ENCODE measurements at places on chromosomes 5 and 9.
A peak's percentile ranks its signal among the peaks of the same experiment; 100 is the strongest.

GRCh38 chr9:96413302-96414221 is 4.6 kb downstream of the ZNF367 start:
- no peak for DNase-seq

GRCh38 chr9:133553973-133554713 is 19.6 kb downstream of the ADAMTSL2 start:
- no peak for DNase-seq

DNA sequence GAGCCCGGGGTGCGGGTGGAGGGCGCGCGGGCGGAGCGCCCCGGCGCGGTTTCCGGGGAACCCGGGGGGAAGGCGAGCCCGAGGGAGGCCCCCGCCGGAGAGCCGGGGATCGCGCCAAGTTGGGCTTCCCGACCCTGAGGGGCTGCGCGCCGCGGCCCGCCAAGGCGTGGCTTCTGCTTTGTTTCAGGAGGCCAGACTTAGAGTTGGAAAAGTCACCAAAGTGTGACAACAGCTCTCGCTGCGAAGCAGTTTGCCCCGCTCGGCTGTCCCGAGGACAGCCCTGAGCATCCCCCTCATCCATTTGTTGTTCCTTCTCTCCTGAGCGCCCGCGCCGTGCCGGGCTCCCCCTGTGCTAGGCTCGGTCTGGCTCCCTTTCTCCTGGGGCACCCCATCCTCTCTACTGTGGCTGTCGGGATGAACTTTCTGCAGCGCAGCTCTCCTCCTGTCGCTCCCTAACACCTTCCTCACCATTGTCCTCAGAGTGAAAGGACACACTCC is 410 bp downstream of the GLIPR2 start:
- DNase-seq, result peak; percentile 14

DNA sequence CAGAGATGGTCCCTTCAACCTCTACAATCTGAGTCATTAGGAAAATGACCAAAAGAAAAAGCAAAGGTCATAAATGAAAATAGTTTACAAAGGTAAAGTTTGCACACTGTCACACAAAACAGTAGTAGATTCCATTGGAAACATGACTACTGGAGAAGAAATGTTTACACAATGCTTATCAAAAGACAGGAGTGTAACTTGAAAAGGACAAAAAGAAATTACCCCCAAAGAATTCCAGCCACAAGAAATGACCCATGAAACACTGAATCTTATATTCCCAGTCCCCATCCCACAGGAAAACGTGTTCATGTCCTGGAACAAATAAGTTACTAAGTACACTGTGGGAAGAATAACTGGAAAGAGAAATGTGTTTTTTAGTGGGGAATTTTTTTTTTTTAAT is 385.1 kb downstream of the SEMA5A start:
- DNase-seq, result no peak

- DNase-seq, result no peak
Observed at GRCh38 chr5:171598641-171599152, 179.2 kb downstream of the FGF18 start.

- no peak for DNase-seq
Observed at GRCh38 chr5:136034984-136035383, 6.2 kb downstream of the TGFBI start.

GRCh38 chr5:68673823-68674180 is 420.0 kb upstream of the SLC30A5 start:
- no peak for DNase-seq

DNA sequence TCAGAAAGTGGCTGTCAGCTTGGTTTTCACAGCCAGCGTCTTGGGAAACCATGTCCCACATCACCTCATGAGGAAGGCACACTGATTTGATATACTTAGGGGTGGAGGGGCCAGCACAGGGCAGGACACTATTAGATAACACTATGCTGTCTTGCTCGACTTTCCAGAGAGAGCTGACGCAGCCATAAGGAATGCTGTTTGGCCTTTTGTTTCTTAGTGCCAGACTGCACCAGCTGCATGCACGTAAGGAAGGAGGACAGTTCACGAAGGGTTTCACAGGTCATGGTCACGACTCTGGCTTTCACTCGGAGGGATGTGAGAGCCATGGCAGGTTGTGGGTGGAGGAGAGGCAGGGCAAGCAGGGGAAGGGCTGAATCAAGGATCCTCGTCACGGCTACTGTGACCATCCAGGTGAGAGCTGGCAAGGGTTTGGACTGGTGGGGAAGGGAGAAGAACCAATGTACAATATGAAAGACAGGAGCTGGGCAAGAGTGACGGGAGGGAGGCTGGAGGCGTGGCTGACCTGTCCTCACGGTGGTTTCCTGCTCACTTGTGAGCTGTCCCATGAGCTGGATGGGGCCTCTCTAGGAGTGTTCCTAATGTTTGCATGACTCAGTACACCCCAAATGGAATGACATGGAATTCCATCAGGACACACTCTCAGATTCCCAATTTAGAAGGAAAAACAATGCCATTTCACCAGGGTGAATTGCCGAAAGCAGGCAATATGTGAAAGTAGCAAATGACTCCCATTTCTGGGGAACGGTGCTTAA is 61.7 kb downstream of the OTULIN start:
- DNase-seq, result peak; percentile 51

- no peak for DNase-seq
Observed at GRCh38 chr5:67221487-67222242, 25.1 kb upstream of the CD180 start.

GRCh38 chr9:71592400-71592799 is 175.9 kb downstream of the CEMIP2 start:
- DNase-seq, result peak; percentile 7

- DNase-seq, result peak; percentile 18
Observed at GRCh38 chr5:112116371-112116770, 302.7 kb downstream of the EPB41L4A start.

- DNase-seq, result no peak
Observed at GRCh38 chr9:96350866-96351265, 32.6 kb downstream of the SLC35D2 start.

DNA sequence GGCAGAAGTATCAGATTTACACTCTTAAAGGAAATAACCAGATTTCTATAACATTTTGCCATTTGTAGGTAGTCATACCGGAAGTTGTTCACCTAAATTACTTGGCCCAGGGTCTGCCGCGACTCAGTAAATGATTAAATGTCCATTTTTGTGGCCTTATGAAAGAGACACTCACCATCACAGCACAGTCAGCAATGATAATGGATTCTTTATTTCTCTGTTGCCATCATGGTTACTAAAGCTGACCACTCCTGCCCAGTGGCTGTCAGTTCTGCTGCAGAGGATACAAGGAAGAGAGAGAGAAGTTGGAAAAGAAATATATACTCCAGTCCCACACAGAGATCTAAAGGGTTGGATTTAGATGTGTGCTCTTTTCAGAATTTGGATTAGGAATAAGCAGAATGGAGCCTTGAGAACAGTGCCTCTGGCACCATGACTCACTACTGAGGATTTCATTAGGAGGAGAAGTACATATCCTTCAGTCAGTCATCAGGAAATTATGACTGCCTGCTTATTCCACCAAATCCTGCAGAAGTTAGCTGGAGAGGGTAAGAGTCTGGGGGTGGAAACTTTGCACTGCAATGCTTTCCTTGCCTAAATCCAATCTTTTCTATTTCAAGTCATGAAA is 72.8 kb upstream of the EFNA5 start:
- DNase-seq, result peak; percentile 69

GRCh38 chr9:68802525-68803015 is 97.5 kb downstream of the PIP5K1B start:
- no peak for DNase-seq
